ENCODE measurements at places on chromosomes 4 and X. TPM values are rescaled to one million over a fixed set of nuclear protein-coding genes. Genes with fewer than 3 reads are reported as not detected.

DNA sequence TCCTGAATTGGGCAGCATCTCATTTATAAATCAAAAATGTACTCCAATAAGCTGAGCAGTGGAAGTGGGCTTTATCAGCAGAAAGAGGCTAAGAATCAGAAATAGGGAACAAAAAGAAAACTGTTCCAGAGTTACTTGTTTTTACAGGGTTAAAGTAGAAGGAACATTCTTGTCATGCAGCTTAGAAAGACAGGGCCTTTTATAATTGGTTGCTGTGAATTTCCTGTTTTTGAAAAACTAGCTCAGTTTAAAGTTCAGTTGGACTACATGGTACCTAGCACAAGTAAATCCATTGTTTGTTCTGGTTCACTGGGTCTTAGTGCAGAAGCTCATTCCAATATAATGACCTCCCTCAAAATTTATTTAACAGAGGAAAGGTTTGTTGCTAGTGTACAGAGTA lies 200.8 kb downstream of the GRIA2 start:
- no peak for DNase-seq

DNA sequence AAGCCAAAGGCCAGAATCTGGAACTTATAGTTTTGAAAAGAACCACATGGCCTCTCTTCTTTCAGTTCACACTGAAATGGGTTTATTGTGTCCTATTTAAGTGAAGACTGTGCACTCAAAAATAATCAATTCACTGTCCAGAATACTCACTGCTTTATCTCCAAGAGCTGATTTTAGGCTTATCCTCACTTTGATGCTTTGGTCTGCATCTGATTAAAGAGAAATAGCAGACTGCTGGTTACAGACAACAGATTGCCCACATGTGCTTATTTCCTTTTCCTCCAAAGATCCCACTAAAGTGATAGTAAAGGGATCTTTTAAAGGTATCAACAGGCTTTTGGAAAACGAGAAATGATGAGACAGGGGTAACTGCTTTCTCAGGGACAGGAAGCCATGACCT lies 30.6 kb downstream of the ACE2 start:
- DNase-seq = no peak

DNA sequence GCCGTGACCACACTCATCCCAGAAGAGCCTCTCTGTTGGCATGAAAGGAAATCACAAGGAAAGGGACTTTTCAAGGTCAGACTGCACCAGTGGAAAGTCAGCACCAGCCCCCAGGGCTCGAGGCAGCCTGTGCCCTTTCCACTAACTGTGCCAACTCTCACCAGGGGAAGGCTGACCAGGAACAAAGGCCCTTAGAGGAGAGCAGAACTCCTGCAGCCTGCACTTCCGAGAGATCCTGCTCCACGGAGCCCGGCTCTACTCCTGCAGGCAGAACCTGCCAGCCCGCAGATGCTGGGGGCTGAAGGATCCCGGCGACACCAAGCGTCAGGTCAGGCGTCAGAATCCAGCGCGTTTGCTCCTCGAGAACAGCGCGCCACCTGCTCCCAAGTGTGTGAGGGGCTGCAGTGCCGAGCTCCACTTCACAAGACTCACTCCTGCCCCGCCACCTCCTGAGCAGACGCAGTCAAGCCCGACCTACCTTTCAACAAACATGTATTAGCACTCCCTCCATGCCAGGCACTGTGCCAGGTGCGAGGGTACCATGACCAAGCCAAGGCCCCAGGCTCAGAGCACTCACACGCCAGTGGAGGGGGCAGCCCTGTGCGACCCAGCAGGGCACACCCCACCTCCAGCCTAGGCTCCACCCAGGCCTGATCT lies 13.6 kb upstream of the HELT start:
- no peak for DNase-seq

Gene HMGB3
- 16.9 TPM for total RNA-seq

Gene SOWAHD
- total RNA-seq = 0.76 TPM

Gene CT45A9
- not detected for total RNA-seq

DNA sequence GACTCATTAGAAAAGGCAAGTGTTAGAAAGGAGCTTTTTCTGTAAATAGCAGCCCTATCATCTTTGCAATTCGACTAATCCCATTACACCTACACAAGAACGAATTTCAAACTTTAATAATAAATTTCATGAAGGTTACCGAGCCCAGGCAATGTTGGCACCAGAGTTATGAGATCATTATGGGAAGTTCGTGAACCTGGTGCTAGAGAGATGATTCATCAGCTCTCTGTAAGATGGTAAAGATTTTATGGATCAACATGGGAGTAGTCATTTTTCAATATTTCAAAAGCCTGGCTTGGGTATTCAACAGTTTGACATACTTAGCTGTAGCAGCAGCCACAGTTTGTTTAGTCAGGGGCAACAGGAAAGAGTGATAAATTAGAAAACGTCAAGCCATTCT lies 35.8 kb downstream of the AMELX start:
- DNase-seq = no peak

DNA sequence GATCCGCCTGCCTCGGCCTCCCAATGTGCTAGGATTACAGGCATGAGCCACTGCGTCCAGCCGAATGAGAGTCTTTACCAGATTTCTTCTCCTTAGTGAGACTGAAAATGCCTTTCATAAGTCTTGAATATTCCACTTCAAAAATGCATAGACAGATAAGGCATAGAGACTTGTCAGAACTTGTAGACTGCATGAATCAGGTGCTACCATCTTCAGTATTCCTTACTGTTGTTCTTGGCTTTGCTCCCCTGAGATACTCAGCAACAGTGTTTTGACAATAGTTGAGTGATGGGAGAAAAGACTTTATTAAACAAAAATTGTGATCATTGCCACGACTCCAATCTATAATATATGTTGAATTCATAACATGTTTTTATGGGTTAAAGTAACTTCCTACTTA lies 11.0 kb downstream of the TKTL2 start:
- no peak for DNase-seq

GRCh38 chr4:123060039-123060770 lies 137.8 kb upstream of the NUDT6 start:
- DNase-seq = no peak

DNA sequence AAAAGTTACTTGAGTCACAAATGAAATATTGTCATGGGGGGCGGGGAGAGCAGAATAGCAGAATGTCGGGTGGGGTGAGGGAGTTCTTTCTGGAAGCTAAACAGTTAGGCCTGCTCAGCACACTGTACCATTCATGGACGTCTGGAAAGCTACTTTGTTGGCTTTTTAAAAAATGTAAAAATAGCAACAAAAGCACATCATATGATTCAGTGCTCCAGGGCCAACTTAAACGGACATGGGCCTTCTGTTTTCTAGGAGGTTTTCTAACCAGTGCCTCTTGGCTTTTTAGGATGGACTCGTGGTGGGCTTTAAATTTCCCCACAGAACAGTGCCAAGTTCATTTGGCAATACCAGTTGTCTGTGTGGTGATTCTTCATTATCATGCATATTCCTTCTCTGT lies 57.4 kb upstream of the CLCN4 start:
- DNase-seq = no peak

- no peak for DNase-seq
Measured at GRCh38 chr4:74267998-74268606, 40.2 kb upstream of the EPGN start.

DNA sequence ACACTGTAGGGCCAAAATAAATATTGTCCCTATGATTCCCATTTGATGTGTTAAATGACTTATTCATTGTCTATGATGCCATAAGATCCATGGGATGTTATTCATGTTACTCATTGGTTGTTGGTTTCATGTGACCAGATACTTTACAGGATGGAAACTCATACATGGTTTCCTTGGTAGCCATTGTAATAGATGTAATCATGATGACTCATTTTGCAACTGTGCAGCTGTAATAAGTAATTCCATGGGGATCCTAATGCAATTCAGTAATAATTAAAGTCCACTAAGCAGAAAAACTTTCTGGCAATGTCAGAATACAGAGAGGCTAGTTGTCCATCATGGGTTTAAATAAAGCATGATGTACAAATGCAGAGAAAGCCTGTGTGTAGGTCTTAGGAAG lies 389.7 kb upstream of the NR3C2 start:
- DNase-seq = no peak

GRCh38 chr4:13316354-13316753 lies 167.8 kb downstream of the RAB28 start:
- DNase-seq = no peak

DNA sequence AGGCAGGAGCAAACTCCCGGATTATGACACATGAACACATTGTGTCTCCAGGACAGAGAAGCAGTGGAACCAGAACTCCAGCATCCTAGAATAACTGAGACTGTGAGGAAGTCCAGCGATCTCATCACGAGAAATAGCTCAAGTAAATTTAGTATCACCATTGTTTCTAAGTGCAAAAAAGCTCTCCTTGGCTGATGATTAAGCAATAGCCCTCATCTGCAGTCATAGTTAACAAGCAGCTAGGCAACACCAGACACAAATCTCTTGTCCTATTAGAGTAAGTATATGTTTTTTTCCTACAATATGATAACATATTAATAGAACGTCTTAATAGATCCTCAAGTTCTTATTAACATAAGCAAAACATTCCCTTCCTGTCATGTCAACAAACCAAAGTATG lies 2.4 kb upstream of the CFAP299 start:
- DNase-seq = no peak

Gene ALG13
- total RNA-seq = 37.0 TPM

Gene NBDY
- total RNA-seq = 13.7 TPM

- no peak for DNase-seq
Measured at GRCh38 chrX:136899221-136899620, 18.7 kb upstream of the RBMX start.

Gene CLDN22
- total RNA-seq = not detected

- no peak for DNase-seq
Measured at GRCh38 chrX:111095974-111096895, at the start of gene PAK3. Gene PAK3, plus strand, starts transcription at chrX:111096191. Its CDS starts 26,913 bp downstream, at chrX:111123104.

DNA sequence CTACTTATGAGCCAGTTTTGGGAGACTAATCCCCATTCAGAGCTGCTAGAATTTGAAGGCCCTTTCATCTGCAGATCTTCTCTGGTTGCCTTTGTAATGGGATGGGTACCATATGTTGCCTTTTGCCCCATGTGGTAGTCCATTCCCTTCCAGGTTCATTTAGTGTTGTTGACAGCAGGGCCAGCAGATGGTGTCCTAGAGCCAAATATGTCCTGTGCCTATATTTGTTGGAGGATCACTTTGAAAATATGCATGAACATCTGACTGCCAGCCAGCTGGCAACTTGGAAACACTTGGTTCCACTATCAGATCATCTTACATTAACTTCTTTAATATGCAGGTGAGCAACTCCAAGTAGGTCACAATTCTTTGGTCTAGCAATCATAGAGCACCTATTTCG lies 30.4 kb downstream of the CFAP299 start:
- DNase-seq = no peak

- no peak for DNase-seq
Measured at GRCh38 chr4:152065545-152065944, 304.7 kb upstream of the GATB start.

GRCh38 chr4:178462710-178463109 lies 1020.5 kb upstream of the AGA start:
- DNase-seq = no peak
